Hematopoietic multipotent progenitor cell treated with erythropoietin and hydrocortisone succinate and interleukin-3 and kit ligand, for 4 days (in vitro differentiated cells): ENCODE measurements at places on chromosomes 11 and 22.

DNA sequence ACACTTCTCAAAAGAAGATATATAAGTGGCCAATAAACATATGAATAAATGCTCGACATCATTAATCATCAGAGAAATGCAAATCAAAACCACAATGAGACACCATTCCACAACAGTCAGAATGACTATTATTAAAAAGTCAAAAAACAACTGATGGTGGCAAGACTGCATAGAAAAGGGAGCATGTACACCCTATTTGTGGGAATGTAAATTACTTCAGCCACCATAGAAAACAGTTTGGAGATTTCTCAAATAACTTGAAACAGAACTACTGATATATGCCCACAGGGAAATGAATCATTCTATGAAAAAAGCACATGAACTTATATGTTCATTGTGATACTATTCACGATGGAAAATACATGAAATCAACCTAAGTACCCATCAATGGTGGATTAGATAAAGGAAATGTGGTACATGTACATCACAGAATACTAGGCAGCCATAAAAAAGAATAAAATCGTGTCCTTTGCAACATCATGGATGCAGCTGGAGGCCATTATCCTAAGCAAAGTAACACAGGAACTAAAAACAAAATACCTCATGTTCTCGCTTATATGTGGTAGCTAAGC lies 42.4 kb downstream of the GLYATL2 start:
- no peak for DNase-seq

GRCh38 chr11:43905813-43906241 lies 25.2 kb downstream of the ALKBH3 start:
- DNase-seq, result peak; percentile 40

GRCh38 chr11:8058216-8058615 lies 22.8 kb upstream of the TUB start:
- no peak for DNase-seq

DNA sequence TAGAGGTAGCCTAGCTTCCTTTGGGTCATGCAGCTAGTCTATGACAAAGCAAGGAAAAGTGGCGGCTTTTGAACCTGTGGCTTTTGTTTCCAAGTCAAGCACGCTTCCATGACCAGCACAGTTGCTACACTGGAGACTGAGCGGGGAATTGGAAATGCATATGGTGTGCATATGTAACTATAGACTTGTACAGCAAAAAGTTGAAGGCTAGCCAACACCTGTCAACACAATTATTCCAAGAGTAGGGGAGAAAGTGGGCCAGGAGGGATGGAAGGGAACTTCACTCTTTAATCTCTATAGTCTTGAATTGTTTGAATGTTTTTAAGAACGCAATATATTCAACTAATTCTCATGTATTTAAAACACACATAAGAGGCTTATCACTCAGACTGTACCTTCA lies 218.5 kb upstream of the CADM1 start:
- no peak for DNase-seq

DNA sequence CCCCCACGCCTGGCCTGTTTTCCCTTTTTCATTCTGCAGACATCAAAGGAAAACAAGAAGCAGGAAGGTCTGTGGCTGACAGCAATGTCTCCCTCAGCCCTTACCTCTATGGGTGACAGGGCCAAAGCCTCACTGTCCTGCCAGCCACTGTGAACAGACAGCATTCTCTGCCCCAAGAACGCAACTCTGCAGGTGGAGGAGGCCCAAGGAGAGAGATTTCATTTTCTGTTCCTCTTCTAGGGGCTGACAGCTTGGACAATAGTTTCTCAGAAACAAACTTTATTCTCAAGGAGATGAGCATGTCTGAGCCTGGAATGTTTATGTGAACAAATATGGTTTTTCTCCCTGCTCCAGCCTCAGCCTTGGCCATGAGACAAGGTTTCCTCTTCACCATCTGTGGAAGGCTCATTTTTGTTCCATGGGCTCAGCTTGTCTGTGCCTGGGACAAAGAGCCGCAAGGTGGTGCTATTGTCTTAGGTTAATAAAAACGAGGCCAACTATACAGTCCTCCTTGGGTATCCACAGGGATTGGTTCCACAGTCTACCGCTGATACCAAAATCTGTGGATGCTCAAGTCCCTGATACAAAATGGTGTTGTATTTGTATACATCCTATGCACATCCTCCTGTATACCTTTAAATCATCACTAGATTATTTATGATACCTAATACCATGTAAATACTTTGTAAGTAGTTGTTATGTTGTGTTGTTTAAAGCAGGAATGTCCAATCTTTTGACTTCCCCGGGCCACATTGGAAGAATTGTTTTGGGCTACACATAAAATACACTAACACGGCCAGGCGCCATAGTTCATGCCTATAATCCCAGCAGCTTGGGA lies 5.8 kb downstream of the PIWIL3 start:
- DNase-seq, result peak; percentile 75

DNA sequence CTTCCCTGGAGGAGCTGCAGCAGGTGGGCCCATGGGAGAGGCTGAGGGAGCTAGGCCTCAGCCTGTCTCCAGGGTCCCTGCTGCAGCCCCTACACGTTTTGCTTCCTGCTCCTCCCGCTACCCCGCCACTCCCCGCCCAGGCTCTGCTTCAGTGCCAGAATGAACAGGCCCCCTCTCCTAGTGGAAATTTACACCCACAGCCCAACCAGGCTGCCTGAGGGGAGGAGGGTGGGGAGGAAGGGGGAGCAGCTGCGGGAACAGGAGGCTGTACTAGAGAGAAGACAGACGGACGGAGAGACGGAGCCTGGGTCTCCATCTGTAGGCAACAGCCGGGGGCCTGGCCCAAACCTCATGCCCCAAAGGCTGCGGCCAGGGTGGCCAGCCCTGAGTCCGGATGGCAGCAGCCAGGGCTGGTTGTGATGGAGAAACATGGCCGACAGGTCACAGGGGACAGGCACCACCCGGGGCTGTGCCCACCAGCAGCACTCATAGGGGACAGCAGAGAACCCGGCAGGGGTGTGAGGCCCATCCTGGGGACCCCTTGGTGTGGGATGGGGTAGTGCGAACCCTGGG lies 20.6 kb downstream of the FLRT1 start:
- DNase-seq, result no peak

- peak; percentile 62 for DNase-seq
Measured at GRCh38 chr11:32870676-32871075, 21.9 kb upstream of the QSER1 start.

- peak; percentile 67 for DNase-seq
Measured at GRCh38 chr11:94417386-94417987, 16.3 kb upstream of the GPR83 start.

GRCh38 chr11:60851327-60852104 lies 4.2 kb downstream of the PTGDR2 start:
- no peak for DNase-seq
